T1000 (cell line): ENCODE measurements at places on chromosomes 2 and 18.

DNA sequence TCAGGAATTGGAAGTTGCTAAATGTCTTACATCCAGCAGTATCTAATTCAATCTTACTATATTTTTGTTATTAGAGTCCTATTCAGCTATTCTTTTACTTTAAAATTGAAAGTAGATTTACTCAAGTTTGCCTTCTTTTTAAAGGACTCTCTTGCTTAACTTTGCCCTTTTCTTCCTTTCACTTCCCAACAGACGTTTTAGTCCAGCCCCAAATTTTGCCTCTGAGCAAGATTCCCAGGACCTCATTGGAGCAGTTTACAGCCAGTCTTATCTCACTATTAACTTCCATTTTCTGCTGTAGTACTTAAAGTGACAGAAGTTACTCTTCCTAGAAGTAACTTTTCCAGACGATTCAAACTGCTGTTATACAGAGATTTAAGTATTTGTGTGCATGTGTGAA lies 1.7 kb upstream of the PRKD3 start:
- DNase-seq: no peak

- no peak for DNase-seq
These were observed 84.5 kb downstream of the POU3F3 start for GRCh38 chr2:104938231-104938941.

- DNase-seq: no peak
These were observed 166.6 kb downstream of the TNS1 start for GRCh38 chr2:217835931-217836891.

DNA sequence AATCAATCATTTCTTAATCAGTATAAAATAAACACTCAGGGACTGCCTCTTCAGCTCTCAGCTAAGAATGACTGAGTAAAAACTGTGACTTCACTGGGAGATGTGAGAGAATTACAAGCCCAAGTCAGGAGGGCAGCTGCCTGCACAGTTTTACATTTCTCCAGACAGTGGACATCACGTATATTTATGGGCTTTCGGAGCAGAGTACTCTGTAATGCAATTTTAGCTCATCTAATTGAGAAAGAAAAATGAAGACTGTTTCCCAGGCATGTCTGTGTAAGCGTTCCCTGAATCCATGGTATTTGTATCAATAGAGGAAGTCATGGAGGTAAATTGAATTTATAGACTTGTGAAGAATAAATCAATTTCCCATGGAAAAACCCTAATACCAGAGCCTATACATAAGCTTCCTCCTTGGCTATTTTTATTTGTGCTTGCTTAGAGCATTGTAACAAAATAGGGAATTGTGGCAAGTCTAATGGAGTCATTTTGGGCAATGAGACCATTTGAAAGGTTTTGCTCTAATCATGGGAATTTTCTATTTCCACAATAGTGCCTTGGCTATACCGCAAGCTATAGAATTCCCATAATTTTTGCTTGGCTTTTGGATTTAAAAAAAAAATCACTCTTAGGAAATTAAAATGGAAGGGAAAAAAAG lies 87.2 kb downstream of the SLC5A7 start:
- no peak for DNase-seq

DNA sequence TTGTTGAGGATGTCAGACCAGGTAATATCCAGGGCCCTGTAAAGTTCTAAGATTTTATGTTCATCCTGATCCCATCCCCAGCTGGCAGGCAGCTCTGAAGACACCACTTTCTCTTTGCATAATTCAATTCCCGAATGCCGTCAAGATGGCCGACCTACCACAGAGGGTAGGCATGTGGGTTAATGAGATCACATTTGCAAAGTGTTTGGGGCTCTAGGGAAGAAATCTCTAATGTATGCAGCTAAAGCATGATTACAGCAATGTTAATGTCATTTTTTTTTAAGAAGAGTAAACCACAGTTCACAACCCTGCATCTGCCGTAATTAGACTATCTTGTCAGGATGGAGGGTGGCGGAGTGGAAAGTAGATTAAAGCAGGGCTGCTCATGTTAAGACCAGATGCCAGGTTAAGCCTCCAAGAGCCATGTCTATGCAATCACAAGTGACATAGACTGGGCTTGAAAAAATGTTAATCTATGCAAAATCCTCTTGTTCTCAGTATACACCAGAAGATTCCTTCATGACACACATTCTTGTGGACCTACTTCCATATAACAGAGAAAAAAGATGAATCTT lies 131.4 kb downstream of the ALK start:
- no peak for DNase-seq

- DNase-seq: no peak
These were observed 72.6 kb upstream of the STPG4 start for GRCh38 chr2:47227532-47228279.

GRCh38 chr18:56458770-56459712 lies 179.4 kb downstream of the TXNL1 start:
- DNase-seq: no peak

DNA sequence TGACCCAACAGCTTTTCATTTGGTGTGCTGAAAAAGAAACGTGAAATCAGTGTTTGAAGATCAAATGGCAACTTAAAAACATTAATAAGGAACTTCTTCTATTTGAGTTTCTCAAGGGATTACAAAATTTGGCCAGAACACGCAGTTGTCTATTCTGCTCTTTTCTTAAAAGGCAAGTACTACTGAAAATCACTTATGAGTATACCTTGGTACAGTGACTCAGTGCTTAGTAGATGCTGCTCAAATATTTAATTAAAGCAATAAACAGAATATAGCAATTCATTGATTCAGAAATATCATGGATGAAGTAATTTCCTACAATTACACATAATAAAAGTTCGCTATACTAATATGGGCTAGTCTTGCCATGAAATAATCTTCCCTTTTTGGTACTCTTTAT lies 38.2 kb upstream of the MCM6 start:
- DNase-seq: no peak

- DNase-seq: no peak
These were observed 32.3 kb downstream of the PTPN2 start for GRCh38 chr18:12851716-12852115.

DNA sequence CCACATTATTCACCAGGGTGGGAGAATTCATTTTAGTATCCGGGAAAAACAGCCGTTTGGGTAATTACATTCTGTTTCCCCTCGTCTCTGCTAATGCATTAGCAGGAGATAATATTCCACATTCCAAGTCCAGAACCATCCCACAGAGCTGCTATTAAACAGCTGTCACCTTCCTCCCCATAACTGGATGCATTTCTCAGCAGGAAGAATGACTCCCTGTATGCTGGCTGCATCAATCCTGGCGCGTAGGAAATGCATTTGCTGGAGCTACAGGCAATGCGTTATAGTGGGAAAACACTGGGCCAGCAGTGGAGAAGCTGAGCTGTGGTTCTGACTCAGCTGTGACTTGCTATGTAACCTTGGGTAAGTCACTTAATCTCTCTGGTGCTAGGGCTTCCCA lies 246.0 kb downstream of the CLIP4 start:
- DNase-seq: no peak

DNA sequence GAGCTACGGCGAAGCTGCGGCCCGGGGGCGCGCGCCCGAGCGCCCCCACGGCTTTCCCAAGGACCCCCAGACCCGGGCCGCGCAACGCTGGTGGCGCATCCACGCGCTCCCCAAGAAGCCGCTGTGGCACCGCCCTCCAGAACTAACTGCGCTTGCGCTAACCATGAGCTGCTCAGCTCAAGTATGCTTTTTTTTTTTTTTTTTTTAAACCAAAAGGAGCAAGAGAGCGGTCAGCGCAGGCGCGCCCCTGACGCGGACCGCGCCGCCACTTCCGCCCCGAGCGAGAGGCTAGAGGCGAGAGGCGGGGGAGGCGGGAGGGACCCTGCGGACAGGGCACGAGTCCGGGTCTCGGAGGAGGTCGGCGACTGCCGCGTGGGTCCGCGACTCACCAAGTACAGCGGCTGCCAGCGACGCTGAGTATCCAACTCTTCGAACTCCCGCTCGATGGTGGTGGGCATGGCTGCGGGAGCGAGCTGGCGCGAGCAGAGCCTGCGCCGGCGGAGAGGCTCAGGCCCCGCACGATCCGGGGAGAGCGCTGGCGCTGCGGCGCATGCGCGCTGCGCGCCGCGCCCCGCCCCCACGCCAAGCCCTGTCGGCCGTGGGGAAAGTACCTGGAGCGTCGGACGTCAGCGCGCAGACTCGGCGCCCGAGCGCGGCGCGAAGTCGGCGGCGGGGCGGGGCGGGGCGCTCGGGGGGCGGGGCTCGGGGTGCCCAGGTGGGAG lies at the start of gene PTPN2:
Gene PTPN2, minus strand, starts transcription at position 554 of the 722 bp plus-strand sequence. Its CDS starts 96 bp downstream, at position 458.
- peak; percentile 82 for DNase-seq

GRCh38 chr18:13611601-13612195 lies 114.7 kb downstream of the FAM210A start:
- no peak for DNase-seq

- no peak for DNase-seq
These were observed 148.0 kb upstream of the SLC14A2 start for GRCh38 chr18:45467293-45467692.

- no peak for DNase-seq
These were observed 102.4 kb downstream of the CABLES1 start for GRCh38 chr18:23237524-23238151.

DNA sequence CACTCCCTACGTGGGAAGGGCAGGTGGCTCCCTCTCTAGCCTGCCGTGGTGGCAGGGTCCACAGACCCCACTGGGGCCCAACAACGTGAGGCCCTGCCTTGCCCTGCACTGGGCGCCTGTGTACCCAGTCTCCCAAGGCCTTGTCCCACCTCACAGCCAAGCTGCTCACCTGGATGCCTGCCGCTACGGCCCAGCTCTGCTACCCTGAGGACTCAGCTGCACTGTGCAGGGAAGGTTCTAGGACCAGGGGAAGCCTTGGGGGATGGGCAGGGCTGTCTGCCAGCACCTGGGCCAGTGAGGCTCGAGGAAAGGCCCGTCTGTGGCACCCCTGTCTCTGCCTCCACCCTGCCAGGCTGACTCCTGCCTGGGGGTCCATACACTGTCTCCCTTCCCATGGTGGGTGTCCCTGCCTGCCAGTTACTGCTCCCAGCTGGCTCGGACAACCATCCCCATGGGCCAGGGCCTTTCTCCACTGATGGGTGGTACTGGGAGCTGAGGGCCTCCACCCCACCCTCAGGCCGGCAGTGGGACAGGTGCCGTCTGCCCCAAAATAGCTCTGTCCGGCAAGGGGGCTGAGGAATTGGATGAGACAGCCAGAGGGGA lies 33.2 kb downstream of the HS6ST1 start:
- no peak for DNase-seq

DNA sequence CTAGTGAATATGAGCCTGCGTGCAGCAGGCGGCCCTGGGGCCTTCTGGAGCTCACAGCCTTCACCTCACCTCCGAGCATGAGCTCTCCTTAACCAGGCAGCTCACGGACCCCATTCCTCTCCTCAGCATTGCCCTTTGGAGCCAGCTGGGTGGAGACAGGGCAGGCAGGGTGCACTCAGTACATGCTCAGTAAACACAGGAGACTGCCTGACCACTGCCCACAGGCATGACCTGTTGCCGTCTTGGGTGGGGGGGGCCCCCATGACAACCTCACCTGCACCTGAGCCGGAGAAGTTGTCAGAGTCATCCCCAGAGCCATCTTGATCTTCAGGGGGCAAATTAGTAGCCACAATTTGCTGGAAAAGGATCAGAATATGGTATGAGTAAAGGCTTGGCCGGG lies 19.9 kb downstream of the SDC1 start:
- no peak for DNase-seq

- DNase-seq: no peak
These were observed 19.2 kb downstream of the DAW1 start for GRCh38 chr2:227890495-227891079.

DNA sequence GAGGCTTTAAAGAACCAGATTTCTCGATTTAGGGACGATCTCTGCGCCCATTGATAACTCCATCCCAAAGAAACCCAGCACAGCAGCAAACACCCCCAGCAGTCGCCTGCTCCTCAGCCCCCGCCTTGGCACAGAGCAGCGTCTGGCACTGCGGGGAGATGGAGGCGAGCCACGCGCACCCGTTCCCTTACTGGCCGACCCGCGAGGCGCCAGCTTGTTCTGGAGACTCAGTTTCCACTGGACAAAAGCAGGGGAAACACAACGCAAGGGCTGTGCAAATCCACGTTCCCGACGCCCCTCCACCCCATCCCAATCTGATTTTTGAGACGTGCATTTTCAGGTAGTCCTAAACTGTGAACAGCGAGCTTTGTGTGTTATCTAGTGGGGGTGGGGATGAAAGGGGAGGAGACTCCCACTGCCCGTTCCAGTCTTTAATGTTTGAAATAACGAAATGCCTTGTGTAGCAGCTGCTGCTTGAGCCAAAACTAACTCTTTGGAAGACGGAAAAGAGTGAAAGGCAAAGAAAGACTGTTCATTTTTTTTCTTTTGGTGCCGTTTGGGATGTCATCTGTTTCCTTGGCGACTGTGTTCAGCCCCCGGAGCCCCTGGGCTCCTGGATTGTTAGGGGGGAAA lies 143.2 kb downstream of the MEIS1 start:
- no peak for DNase-seq

DNA sequence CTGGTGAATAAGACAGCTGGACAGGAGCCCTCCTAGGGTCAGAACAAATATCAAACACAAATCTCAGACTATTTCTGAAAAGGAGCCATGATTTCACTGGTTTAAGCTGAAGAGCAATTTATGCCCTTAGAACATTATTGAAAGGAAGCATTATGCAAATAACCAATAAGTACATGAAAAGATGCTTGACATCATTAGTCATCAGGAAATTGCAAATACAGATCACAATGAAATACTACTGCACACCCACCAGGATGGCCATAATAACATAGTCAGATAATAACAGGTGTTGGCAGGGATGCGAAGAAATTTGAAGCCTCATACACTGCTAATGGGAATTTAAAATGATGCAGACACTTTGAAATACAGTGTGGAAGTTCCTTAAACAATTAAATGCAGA lies 176.4 kb upstream of the RAB6C start:
- DNase-seq: no peak

GRCh38 chr2:241958818-241959545 lies 89.5 kb downstream of the RTP5 start:
- DNase-seq: no peak

GRCh38 chr2:240966457-240966905 lies 31.9 kb upstream of the SNED1 start:
- no peak for DNase-seq

DNA sequence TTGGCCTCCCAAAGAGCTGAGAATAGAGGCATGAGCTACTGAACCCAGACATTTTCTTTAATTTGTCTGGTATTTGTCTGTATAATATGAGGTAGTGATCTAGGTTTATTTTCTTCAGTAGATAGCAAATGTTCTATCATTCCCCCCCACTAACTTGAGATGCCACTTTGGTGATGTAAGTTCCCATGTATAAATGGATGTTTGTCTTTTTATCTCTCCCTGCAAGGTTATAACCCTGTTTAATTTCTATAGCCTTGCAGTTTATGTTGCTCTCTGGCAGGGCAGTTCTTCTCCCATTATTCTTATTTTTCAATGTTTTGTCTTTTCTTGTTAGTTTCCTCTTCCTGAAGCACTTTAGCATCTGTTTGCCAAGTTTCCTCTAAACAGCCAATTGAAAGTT lies 39.1 kb upstream of the MAP4K4 start:
- no peak for DNase-seq
